ENCODE measurements at places on chromosomes 4 and X.
A peak's percentile ranks its signal among the peaks of the same experiment; 100 is the strongest.

DNA sequence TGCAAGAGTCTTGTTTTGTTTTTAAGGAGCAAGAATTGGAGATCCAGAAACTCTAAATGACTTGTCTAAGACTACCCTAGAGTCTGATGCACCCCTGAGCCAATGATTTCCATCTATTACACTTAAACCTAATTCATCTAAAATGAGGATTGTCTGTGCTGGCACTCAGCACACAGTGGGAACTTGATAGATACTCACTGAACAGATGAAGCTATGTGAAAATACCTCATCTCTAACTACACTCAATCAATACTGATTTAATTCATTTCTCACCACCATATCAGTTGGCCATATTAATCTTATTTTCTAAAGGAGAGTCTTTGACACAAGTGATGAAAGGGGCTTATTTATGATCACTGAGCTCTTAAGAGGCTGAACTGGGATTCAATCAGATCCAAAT, 262.1 kb downstream of the HS3ST1 start:
- DNase-seq = no peak

DNA sequence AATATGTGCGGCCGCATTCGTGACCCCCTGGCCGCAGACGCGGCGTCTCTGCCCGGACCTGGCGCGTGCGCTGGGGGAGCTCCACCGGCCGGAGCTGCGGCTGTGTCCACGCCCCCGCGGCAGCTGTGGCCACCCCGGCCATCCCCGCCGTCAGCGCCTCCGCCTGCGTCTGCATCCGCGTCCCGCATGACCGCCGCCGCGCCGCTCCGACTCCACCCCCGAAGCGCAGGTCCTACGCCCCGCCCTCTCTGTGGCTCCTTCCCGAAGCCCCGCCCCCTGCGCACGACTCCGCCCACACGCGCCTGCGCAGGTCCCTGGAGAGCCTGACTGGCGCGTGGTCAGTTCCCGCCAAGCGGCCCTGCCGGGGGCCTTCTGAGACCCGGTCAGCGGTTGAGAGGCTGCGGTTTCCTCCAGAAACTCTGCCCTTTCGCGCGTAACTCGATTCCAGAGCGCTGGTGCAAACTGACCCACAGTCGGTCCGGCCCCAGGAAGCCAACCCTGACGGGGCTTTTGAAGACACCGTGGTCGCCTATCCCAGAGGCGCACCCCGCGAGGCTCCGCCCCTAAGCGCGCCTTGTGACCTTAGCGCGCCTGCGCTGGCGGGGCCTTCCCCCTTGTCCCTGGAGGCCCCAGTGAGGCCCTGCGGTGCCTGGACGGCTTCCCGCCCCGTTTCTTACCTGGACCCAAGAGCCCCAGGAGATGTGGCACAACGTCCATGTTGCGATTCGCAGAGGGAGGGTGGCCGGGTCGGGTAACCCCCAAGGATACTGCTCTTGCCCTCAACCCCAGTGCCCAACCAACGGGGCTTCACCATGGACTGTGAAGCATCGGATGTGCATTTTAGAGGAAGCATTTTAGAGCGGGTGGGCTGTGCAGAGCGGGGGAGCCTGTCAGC, at the start of gene LAGE3:
Gene LAGE3, minus strand, starts transcription at position 554 of the 895 bp plus-strand sequence. Its CDS starts 366 bp downstream, at position 188.
- DNase-seq = peak; percentile 98

DNA sequence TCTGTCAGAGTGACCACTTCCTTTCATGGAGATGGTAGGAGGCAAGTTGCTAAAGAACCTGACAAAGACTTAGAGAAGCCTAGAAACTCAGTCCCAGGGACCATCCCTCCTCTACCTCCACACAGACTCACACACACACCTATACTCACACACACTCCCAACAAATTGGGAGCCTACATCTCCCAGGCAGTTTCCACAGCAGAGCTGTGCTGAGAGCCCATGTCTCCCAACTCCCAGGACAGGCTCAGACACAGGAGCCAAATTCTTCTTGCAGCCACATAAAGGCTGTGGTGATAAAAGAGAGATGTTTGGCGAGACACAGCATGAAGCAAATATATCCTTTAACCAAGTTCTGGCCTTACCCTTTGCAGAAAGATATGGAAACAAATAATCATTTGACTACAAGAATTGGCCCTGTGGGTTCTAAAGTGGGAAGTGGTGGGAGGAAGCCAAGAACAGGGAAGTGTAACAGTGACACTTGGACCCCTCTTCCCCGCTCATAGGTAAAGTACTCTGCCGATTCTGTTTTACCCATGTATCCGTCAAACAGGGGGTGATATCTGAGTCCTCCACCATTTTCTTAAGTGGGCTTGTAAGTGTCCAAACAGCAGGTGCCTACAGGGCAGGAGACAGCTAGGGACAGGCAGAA, 11.0 kb upstream of the IDS start:
- no peak for DNase-seq

DNA sequence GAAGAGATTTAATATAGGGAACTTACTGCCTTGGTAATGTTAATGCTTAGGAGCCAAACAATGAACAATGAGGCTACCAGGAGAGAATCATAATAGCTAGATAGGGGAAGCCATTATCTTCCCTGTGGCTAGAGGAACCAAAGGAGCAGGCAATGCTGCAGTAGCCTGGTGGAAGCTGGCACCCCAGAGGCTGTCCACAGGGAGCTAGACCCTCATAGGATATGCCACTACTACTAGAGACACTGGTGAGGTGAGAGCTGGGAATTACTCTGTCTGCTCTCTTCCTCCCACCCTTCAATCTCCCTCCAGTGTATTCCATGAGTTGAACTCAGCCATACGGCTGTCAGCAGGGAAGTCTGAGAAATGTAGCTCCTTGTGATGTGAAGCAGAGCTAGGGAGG, 601.4 kb downstream of the KCNIP4 start:
- DNase-seq = no peak

DNA sequence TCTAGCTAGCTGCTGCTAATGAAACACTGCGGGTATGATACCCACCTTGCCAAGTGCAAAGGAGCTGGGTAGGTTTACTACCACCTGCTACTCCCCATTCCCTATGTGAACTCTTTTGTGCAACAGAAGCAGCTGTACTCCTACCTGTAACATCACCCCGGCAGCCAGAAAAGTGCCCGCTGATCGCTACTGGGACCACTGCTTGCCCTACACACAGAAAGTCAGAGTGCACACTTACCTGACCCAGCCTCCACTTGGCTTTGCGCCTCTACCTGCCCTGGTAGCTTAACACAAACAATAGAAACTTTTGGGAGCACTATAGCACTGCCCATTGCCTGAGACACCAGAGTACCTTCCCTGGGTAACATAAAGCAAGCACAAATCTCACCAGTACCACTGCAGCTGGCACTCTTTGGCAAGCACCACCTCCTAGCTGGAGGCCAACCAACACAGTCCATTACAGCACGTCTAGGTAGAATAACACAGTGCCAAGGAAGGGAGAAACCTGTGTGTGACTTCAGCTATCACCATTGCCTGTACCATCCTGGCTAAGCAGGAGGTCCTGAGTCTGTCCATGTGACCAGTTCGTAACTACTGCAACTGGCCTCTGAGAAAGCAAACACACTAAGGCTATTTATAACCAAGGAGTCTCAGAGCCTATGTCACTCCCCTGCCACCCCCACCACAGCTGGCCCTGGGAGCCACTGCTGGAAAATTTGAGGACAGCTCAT, 80.1 kb downstream of the CENPC start:
- DNase-seq = no peak

DNA sequence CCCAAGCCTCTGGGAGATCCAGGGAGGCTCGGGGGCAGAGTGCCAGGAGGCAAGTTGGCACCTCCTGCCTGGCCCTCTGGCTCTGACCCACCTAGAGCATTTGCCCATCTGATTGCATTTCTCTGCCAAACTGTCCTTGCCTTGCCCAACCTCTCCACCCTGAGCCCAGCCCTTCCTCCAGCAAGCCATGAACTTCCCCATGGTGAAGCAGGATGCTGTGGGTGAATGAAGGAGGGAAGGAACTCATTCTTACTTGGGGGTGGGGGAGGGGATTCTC, 9.3 kb upstream of the CNGA2 start:
- no peak for DNase-seq

Data from right cardiac atrium (tissue), 5 donors.